CD4-positive, alpha-beta T cell treated with Interleukin-1 beta for 1 hour (primary cell): ENCODE measurements at places on chromosomes 11 and 22.

- DNase-seq = no peak
Observed at GRCh38 chr11:36657610-36658267, 59.7 kb upstream of the RAG2 start.

DNA sequence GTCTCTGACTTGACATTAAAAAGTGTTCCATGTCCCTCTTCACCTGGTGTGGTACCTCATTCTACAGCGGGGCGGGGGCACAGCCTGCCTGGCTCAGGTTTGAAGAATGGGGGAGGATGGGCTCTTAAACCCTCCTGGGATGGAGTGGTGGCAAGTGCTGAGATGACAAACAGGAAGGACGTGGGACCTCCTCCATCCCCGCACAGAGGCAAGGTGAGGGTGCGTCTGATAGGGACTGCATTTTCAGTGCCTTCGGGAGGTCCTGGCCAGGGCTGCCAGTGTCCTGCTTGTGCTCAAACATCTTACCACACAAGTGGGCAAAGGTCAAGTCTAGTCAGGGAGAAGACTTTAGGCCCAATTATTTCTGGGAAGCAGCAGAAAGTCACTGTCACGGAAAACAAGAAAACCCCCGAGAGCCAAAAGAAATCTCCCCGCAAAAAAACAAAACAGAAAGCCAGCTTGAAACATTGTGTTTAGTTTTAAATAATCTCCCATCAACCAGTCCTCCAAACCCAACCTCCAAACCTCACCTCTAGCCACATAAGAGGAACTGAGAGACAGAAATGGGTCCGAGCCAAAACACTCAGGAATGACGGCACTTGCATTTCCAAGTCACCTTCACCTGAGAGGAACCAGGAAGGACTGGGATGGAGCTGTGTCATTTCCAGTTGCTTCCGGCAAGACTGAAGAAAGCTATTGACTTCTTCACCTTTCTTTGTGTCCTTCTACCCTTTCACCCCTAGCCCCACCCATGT lies 966.5 kb downstream of the NTM start:
- DNase-seq = no peak

DNA sequence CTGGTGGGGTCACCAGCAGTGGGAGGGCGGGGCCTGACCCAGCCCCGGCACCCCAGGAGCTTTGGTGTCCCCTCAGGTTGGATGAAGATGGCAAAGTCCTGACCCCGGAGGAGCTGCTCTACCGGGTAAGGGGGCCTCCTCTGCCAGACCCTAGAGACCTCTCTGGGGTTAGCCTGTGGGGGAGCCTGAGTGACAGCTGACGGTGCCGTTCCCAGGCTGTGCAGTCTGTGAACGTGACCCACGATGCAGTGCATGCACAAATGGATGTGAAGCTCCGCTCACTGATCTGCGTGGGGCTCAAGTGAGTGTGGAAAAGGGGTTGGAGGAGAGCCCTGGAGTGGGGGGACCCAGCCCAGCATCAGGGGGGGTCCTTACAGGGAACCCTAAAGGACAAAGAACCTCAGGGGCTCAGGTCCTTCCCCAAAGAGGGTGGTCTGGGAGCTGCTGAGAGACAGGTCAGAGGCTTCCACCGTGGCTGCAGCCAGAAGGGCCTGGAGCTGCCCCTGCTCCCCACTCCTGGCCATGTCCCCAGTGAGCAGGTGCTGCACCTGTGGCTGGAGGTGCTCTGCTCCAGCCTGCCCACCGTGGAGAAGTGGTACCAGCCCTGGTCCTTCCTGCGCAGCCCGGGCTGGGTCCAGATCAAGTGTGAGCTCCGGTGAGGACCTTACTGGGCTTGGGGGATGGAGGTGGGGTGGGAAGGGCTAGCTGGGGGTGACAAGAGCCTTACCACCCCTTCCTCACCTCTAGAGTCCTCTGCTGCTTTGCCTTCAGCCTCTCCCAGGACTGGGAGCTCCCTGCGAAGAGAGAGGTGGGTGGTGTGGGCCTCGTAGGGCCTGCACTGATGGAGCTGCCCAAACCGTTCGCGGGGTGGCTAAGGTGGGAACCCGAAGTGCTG lies 38.6 kb downstream of the SGSM3 start:
- DNase-seq = no peak

- DNase-seq = no peak
Observed at GRCh38 chr11:23405350-23405937, 545.2 kb upstream of the CCDC179 start.

GRCh38 chr11:35338921-35339320 lies 80.4 kb downstream of the SLC1A2 start:
- DNase-seq = no peak

GRCh38 chr11:111081021-111081511 lies 164.5 kb upstream of the POU2AF2 start:
- no peak for DNase-seq

GRCh38 chr11:65900125-65900898 lies at the start of gene FOSL1:
TSS of gene FOSL1 (minus strand) at chr11:65900388. CDS start at chr11:65900339, 49 bp downstream.
- DNase-seq = peak; percentile 98

GRCh38 chr11:119339589-119340334 lies 921 bp downstream of the C1QTNF5 start:
- DNase-seq = no peak
